ENCODE measurements at places on chromosomes 11 and 22. TPM values are rescaled to one million over a fixed set of nuclear protein-coding genes. Genes with fewer than 3 reads are reported as not detected.
A peak's percentile ranks its signal among the peaks of the same experiment; 100 is the strongest.

The ZBED4 gene
- 12.7 TPM for total RNA-seq

- no peak overlapping the region for H3K4me3 ChIP-seq
- H3K4me1 ChIP-seq: no peaks in the 10 kb centered on the region
- no peak overlapping the region for H3K27ac ChIP-seq
- no peaks in the 10 kb centered on the region for H3K36me3 ChIP-seq
- DNase-seq: no peak
- H3K27me3 ChIP-seq: no peaks in the 10 kb centered on the region
These were observed 297.7 kb downstream of the SOX6 start for GRCh38 chr11:16058671-16059070.

- no peak overlapping the region for H3K4me3 ChIP-seq
- H3K27me3 ChIP-seq: peaks cover 6% of the 10 kb centered on the region
- no peaks in the 10 kb centered on the region for H3K4me1 ChIP-seq
These were observed 837.3 kb downstream of the TBC1D22A start for GRCh38 chr22:47599753-47600152.

The MRGPRF gene
- 11.5 TPM for total RNA-seq

- DNase-seq: peak; percentile 72
- peak overlapping the region; percentile 82 for H3K27ac ChIP-seq
- H3K27me3 ChIP-seq: no peaks in the 10 kb centered on the region
These were observed 28.3 kb upstream of the WNT11 start for GRCh38 chr11:76234416-76235232.
